ENCODE measurements at places on chromosomes 7 and 10. TPM values are rescaled to one million over a fixed set of nuclear protein-coding genes. Genes with fewer than 3 reads are reported as not detected.

The NUPR2 gene
- 0.99 TPM for total RNA-seq

The CYP3A4 gene
- not detected for total RNA-seq

The TRIM50 gene
- total RNA-seq, result 0.38 TPM

DNA sequence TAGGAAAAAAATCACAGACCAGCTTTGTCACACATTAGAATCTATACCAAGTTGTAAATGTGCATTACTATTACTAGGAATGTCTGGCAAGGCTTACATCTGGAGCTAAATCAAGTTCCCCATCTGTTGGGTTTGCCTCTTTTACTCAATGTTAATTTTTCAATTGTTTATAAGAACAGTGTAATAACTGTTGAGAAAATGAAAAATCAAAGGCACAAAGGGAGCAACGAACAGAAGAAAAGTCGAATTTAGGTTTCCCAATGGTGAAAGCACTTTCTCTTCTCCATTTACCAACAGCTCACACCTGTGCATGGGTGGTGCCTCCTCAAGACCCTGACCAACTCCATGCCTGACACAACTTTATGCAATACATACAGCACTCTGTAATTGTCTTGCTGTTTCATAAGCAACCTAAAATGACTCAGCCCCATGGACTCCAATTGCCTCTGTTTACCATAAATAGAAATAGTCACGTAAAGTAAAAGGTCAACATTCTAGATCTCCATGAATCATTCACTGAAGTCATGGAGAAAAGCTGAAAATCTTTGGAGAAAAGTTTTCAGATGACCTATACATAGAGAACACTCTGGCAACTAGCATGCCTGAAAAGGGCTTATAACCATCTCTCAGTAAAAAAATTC lies 95.5 kb upstream of the KCNIP2 start:
- DNase-seq, result peak; percentile 24

DNA sequence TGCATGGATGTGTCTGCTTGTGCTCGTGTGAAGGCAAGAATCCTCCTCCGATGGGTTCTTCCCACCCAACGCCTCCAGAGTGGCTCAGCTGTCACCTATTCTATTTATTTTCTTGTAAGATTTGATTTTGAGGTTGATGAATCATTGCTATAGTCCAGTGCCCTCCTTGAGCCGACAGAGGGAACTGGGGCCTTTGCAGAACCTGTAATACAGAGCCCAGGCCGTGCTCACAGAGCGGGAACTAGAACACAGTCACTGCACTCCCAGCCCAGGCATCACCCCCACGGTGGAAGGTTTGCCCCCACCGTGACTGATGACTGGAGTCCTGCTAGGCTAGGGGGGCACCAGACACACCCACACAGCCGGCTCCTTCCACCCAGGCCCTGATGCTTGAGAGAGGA lies 2.0 kb downstream of the RARRES2 start:
- DNase-seq, result no peak

DNA sequence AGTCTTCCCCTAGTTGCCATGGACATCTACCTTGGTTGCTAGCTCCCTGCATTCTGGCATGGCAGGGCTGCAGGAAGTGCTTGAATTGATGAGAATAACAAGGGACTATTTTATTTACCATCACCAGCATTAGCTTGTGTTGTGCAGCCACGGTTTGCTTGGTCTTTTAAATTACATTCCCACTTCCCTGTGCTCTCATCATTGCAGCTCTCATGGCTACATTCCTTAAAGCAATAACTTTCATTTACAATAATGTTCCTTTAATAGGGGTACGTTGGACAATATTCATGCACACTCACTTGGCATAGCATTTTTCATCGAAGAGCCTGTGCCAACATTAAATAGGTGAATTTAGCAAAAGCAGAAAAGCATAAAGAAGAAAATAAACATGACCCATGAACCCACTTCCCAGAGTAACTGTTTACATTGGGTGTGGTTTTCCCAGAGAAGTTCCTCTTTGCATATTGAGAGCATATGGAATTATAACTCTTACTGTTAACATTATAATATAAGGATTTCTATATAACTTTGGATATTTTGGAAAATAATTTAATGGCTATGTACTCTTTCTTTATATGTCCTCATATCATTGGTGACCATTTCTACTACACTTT lies 113.2 kb upstream of the VWC2 start:
- no peak for DNase-seq

DNA sequence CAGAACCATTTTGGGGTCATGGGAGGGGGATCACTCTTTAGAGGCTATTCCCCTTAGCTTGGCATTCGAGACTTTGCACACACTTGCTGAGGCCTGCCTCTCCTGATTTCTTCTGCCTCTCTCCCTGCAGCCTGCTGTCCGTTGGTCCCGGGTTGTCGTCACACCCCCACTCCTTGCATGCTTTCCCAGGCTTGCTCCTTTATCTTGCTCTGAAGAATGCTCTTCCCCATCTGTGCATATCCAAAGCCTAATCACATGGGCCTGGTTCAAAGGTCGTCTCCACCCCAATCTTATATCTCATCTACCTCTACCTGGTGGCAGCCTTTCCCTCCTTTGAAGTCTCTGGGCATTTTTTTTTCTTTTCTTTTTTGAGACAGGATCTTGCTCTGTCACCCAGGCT lies 24.3 kb upstream of the EMX2 start:
- no peak for DNase-seq

GRCh38 chr10:841535-841934 lies 90.0 kb downstream of the LARP4B start:
- DNase-seq, result no peak

- DNase-seq, result no peak
Measured at GRCh38 chr7:23347033-23347681, 48.0 kb downstream of the MALSU1 start.

DNA sequence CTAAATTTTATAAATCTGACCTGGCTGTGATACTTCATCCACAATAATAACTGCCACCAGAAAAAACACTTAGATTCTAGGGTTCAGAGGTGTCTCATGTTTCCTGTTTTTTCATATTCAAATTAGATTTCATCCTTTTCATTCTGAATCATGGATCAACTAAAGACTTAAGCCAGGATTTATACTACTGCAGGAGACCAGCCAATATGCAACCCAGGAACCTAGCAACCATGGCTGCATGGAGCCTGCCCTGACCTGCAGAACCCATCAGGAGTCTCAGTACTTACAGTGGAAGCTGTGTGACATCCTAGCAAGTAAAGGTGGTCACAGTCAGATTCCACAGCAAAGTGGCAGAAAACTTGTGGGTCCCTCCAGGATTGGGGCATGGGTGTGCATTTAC lies 40.5 kb upstream of the RNF148 start:
- DNase-seq, result no peak
